Jurkat, Clone E6-1 (cell line): ENCODE measurements at places on chromosomes 4 and X.

DNA sequence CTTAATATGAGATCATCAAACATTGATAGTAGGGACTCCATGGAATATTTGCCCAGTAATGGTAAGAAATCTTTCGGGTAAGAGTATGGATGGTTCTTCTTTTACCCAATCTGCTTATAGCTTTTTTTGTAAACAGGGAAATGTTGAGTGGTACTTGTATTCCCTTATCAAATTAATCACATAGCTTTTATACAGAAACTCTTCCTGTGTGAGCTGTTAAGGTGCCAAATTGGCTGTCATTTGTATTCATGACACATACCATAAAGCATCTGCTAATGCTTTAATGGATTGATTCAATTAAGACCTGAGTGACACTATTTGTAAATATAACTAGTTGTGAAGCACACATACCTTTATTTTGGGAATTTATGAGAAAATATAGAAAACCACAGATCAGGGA lies 34.2 kb downstream of the KLF3 start:
- no peak for DNase-seq

DNA sequence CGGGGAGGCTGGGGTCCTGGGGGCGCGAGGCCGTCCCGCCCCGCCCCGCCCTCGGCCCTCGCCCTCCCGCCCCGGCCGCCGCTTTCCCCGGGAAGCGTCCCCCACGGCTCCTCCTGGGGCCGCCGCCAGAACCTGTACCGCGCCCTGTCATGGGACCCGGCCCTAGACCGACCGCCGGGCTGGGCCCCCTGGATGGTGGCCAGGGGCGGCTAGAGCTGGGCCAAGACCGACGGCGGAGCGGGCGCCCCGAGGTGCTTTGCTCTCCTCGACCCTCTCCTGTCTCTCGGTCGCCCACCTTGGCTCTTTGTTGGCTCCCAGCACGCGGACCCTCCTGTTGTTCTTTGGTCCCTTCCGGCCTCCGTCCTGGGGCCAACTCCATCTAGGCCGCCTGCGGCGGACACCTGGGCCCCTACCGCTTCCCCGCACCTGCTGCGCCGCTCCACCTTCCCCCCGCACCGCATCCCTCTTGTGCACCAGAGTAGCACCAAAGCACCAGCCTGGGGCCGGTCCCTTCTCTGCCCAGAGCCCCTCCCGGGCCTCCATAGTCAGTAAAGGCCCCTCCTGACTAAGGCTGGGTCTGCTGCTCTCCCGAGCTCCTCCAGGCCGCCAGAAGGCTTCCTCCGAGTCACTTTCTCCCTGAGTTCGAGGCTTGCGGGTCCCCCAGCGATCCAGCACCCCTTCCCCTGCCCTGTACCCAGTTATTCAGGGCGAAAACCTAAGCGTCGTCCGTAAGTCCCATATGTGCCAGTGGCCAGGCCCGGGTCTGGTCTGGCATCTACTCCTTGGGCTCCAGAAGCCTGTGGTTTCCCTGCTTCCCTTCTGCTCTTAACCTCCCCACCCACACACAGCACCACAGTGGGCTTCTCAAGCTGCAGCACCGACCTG lies 587 bp downstream of the TACC3 start:
- DNase-seq, result no peak

GRCh38 chr4:98522636-98523395 lies 135.6 kb downstream of the TSPAN5 start:
- DNase-seq, result no peak

DNA sequence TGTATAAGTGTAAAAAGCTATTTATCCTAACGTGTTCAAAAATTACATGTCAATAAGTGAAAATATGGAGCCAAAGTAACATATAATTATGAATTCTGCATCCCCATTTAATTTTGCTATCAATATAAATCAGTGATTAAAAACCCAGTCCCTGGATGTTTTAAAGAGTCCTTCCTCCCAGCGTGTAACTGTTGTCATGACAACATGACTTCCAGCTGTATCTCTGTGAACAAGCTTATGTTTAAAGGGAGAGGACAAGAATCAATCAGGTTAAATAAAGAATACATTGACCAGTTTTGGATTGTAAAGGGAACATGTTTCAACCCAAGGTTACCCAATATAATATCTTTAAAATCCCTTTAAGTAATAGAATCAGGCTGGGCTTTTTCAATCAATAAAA lies 219.7 kb downstream of the NSUN7 start:
- DNase-seq, result no peak

- peak; percentile 12 for DNase-seq
These were observed 118.8 kb upstream of the AFF2 start for GRCh38 chrX:148381603-148382002.
